CD4-positive, alpha-beta T cell treated with Interleukin-12 subunit alpha and Interleukin-12 subunit beta, for 1 hour (primary cell): ENCODE measurements at places on chromosomes 5 and 9.

DNA sequence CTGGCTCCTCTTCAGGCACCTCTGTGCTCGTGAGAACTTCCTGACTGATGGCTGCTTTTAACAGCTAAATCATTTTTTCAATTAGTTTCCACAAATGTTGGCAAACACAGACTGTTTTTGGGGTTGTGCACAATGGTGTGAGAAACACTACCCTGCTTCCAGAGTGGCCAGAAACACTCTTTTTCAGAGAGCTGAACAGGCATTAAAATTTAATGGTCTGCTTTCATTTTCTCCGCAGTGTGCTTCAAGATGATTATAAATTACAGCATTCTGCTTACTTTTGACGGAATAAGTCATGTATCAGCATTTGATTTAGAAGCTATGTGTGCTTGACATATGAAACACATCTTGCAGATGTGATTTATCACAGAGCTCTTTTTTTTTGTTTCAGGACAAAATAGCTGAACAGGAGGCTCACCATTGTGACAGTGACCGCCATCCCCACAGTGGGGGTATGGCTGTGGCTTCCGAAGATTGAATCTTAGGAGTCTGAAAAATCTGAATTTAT lies 454.5 kb upstream of the ZNF608 start:
- DNase-seq, result no peak

DNA sequence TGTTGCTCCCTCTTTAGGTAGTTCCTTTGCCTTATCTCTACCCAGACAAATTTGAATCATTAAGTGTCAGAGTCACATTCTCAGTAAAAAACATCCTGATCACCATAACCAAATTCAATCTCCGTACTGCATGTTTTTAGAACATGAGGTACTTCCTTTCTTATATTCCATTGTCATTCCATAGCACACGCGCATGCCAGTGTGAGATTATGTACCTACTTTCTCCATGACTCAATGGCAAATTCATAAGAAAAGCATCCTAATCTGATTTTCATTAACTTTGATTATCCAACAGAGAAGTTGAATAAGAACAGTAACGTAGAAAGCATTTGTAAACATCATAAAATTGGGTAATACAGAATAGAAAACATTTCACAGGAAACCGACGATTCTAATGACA lies 1118.6 kb upstream of the CDH9 start:
- no peak for DNase-seq

- DNase-seq, result no peak
Observed at GRCh38 chr5:41598011-41598410, 87.6 kb upstream of the PLCXD3 start.

GRCh38 chr5:153400931-153401330 lies 89.5 kb upstream of the GRIA1 start:
- DNase-seq, result no peak

DNA sequence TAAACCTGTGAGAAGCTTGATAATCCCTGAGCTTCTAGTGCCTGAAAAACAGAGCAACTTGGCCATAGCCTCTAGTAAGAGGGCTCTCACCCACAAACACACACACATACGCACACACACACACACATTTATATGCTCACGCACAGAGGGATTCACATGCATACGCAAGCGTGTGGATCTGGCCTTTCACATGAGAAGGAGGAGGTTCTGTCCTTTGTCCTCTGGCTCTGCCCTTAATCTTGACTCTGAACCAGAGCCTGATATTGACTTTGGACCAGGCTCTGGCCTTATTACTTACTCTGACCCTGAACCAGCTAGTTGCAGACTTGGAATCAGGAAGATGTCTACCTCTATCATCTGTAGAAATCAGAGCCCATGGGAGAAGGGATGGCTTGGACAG lies 10.0 kb upstream of the P4HA2 start:
- no peak for DNase-seq

- DNase-seq, result no peak
Observed at GRCh38 chr5:160455600-160455999, 33.9 kb downstream of the PTTG1 start.

GRCh38 chr5:38135486-38136039 lies 122.8 kb upstream of the EGFLAM start:
- no peak for DNase-seq

GRCh38 chr5:88238732-88239131 lies 29.9 kb downstream of the TMEM161B start:
- DNase-seq, result no peak

DNA sequence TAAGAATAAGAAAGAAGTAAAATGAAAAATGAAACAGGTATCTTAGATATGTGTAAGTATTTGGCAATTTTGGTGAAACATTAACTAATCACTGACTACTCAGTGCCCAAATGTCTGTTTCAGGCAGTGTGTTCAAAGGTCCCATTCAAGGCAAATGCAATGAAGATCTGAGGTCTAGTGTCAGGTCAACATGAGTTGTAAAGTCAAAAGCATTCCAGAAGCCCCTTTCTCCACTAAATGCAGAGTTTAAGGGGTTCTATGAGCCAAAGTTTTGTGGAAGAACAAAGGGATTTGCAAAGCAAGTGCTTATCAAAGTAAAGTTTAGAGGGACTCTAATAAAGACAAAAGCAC lies 71.0 kb upstream of the GPBP1 start:
- DNase-seq, result no peak

DNA sequence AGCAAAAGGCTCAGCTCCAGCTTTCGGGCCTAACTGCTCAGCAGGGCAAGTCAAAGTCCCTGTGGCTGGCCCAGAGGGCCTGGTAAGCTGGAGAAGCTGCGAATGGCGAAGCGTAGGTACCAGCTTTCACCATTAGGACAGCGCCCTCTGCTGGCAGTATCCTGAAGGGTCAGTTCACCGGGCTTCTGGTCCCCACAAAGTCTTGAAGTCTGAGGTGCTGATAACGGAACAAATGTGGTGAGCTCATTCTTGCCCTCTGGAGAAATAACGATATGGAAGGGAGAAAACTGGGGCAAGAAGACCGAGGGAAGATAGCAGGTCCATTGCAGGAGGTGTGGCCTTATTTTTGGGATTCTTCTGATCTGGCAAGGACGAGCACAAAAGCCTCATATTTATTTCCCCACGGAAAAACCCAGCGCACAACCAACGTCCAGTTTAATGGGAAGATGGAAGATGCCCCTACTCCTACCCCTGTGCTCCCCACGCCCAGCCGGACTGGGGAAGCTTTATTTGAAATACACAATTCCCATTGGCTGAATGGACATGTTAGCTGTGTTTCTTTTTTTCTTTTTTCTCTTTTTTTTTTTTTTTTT lies 7.2 kb downstream of the SOWAHA start:
- DNase-seq, result peak; percentile 88

DNA sequence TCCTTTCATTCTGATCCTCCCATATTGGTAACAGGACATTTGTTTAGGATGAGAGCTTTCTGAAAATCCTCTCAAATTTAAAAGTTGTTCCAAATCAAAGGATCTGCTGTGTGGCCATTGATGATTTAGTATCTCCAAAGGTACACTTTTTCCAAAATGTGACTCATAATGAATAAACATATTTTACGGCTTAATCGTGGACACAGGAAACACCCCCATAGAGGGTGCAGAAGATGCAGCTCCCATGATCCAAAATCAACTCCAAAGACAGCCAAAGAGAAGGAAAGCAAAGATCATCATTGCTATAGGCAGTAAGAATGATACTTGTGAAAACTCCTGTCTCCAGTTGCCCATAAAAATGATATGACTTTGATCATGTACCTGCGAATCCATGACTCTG lies 239.7 kb downstream of the PIK3R1 start:
- DNase-seq, result no peak

DNA sequence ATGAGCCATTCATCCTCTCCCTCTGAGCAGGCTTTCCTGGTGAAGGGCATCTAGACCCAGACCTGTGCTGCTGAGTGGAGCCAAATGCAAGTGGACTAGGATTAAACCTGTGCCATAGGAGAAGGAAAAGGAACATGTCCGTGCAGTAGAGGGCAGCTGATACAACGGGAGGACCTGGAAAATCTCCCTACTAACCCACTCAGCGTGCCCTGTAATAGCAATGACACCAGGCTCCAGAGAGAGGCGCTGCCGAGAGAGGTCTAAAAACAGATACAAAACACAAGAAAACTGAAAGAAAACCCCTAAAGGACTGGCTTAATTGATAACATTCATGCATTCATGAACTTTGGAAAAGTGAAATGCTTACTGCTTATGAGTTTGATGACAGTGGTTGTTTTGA lies 60.8 kb downstream of the PFDN1 start:
- DNase-seq, result no peak

- DNase-seq, result no peak
Observed at GRCh38 chr5:16853518-16853917, 82.6 kb downstream of the MYO10 start.

GRCh38 chr5:140632366-140633020 lies 482 bp downstream of the CD14 start:
- DNase-seq, result peak; percentile 55

DNA sequence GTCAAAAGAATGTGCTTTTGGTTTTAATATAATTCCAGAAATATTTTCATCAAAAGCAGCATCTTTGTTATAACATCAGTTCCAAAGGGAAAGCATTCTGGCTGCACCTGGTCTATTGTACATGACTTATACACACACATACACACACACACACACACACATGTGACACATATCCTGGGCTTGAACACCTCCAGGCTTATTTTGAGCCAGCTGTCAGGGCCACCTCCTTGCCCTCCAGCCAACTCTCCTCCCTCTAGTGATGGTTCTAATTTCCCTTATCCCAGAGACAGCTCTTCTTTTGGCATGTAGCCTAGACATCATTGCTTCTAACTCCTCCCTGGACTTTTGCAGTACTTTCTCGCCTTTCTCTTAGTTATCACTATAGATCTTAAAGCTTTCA lies 115.0 kb downstream of the PIK3R1 start:
- DNase-seq, result no peak

GRCh38 chr9:133773889-133774655 lies 35.9 kb upstream of the SARDH start:
- DNase-seq, result no peak

- DNase-seq, result no peak
Observed at GRCh38 chr5:7053528-7054209, 340.4 kb downstream of the TENT4A start.

DNA sequence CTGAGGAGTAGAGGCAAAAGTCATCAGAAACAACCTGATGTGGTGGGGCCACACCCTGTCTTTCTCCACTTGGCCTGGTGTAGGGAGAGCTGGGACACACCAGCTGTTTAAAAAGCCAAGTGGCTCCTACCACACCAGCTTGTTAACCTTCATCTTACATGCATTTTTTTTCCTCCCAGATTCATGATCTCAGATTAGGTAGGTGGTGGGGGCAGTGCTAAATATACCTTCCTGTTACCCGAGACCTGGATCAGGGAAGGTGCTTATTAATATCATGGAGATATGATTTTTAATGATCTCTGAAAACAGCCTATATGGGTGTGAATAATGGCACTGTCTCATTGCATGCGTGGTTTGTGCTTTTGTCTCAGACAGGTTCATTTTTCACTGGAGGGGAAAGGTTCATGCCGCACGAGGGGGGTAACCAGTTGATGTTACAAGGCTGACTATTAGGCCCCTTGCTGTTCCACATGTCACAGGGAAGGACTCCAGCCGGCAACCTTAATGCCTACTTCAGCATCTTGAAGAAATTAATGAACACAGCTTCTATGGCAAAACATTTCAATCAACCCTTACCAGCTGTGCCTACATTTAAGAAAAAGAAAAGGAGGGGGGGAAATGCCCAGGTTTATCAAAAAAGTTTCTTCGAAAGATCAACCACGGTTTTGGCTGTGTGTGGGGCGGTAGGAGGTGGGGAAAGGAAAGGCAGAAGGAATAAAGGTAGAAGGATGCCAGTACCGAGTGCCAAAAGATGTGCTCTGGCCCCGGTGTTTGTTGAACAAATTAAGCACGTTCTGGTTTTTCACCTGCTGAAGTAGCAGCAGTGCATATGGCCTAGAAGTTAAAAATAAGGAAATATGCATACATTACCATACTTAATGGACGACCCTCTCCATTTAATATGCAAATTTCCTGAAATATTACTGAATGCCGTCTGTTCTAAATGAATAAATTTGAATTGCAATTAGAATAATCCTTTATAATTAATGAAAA lies 185.4 kb downstream of the EBF1 start:
- no peak for DNase-seq

DNA sequence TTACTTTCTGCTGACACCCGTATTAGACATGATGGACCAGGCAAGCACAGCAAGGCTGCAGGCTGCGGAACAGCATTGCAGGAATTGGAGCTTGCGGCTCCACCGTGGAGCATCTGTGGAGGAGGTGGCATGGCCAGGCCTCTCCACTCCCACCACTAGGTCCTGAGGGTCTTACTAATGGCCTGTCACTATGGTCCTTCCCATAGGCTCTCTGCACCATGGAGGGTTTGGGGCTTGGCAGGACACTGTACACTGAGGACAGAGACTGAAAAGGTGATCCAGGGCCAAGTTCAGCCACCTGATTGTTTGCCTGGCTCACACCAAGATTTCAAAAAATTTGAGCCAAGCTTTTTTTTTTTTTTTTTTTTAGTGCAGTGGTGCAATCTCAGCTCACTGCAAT lies 14.3 kb upstream of the ZBTB43 start:
- DNase-seq, result no peak

- no peak for DNase-seq
Observed at GRCh38 chr5:179901462-179901861, 6.2 kb downstream of the TBC1D9B start.

DNA sequence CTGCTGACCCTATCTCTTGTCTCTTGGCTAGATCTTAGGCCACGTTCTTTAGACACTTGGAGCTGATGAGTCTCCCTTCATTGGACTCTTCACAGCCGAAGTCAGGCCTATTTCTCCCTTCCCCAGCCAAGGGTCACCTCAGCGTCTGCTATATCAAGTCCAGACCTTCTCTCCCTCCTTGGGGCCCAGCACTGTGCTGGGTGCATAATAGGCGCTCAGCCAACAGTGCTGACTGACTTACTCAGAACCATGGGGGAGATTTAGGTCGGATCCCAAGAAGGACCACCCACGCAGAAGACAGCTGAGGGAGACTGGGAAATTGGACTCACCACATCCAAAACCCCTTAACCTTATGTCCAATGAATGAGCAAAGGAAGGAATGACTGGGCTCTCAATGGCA lies 5.6 kb upstream of the AMBP start:
- DNase-seq, result no peak

GRCh38 chr9:73684601-73685000 lies 532.9 kb downstream of the ANXA1 start:
- no peak for DNase-seq

DNA sequence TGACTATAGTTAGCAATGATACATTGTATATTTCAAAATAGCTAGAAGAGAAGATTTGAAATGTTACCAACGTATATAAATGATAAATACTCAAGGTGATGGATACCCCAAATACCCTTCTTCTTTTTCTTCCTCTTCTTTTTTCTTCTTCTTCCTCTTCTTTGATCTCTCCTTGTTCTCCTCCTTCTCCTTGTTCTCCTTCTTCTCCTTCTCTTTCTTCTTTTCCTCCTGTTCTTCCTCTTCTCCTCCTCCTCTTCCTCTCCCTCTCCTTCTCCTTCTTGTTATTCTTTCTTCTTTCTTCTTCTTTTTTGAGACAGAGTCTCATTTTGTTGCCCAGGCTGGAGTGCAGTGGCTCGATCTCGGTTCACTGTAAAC lies 616 bp upstream of the SPEF2 start:
- no peak for DNase-seq

GRCh38 chr9:104961701-104962359 lies 33.9 kb upstream of the ABCA1 start:
- no peak for DNase-seq

GRCh38 chr9:3863686-3864085 lies 337.9 kb upstream of the RFX3 start:
- no peak for DNase-seq
